ENCODE measurements at places on chromosomes 7 and 10.

DNA sequence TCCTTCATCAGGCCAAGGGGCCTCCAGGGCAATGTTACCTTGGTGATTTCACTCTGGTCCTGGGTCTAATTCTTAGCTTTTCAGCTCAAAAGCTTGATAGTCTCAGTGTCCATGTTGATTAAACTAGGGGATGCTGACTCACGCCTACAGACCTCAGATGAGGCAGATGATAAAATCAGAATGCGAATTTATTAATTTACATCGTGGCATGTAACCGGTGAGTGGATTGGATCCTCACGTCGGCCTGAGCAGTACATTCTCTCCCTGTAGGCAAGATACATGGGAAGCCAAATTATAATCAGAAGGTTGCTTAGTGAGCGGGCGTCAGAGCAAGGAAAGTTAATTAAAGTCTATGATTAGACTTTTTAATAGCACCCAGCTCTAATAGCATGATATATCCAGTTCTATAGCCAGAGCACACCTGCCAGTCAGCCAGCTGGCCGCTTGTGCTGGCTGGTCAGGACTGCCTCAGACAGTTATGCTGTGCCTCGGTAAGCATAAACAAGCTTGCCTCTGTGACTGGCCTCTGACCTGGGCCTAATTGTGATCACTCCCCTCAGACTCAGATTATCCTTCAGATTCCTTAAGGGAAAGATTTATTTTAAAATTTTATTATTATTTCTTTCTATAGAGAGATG lies 20.2 kb upstream of the CPA5 start:
- DNase-seq, result no peak

GRCh38 chr10:13685885-13686284 lies 99.1 kb downstream of the PRPF18 start:
- no peak for DNase-seq

GRCh38 chr7:30754315-30754877 lies 2.5 kb downstream of the INMT start:
- DNase-seq, result no peak

- no peak for DNase-seq
Observed at GRCh38 chr7:143405173-143406001, 3.3 kb downstream of the EPHA1 start.

- DNase-seq, result no peak
Observed at GRCh38 chr10:49174261-49174925, 13.8 kb downstream of the TMEM273 start.

- DNase-seq, result peak; percentile 36
Observed at GRCh38 chr10:132762267-132762666, 23.7 kb downstream of the NKX6-2 start.

DNA sequence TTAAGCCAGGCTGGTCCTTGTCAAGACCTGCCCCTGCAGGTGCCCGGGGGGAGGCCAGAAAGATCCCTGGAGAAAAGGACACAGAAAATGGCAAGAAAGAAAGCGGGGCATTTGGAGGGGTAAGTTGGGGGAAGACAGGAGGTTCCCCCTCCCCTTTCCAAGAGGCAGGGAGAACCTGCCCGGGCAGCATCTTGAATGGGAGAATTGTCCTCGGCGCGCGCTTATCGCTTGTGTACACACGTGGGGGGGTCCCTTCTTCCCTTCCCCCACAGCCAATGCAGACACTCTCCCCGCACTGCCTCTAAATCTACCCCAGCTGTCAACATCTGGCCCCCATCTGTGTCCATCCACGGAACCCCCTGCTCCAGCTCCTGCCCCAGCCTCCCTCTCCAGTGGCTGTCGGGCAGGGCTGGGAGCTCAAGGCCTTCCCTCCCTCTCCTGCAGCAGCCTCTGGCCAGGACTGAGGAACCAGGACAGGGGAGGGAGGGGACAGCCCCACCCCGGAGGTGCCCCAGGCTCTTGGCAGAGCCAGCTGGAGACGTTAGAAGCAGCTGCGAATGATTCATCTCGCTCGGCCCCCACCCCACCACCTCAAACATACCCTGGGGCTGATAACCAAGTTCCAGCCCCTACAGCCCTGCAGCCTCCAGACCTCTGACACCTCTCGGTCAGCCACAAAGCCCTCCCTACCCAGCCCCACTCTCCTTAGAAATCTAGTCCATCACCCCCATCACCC lies 25.3 kb downstream of the EPHB4 start:
- no peak for DNase-seq
